Osteocyte (in vitro differentiated cells): ENCODE measurements at places on chromosomes 4 and X. TPM values are rescaled to one million over a fixed set of nuclear protein-coding genes. Genes with fewer than 3 reads are reported as not detected.
A peak's percentile ranks its signal among the peaks of the same experiment; 100 is the strongest.

- no peak for DNase-seq
- H3K36me3 ChIP-seq = no peaks in the 10 kb centered on the region
- H3K27ac ChIP-seq = no peak overlapping the region
- H3K4me1 ChIP-seq = no peaks in the 10 kb centered on the region
Observed at GRCh38 chr4:98046665-98047064, 96.6 kb downstream of the STPG2 start.

DNA sequence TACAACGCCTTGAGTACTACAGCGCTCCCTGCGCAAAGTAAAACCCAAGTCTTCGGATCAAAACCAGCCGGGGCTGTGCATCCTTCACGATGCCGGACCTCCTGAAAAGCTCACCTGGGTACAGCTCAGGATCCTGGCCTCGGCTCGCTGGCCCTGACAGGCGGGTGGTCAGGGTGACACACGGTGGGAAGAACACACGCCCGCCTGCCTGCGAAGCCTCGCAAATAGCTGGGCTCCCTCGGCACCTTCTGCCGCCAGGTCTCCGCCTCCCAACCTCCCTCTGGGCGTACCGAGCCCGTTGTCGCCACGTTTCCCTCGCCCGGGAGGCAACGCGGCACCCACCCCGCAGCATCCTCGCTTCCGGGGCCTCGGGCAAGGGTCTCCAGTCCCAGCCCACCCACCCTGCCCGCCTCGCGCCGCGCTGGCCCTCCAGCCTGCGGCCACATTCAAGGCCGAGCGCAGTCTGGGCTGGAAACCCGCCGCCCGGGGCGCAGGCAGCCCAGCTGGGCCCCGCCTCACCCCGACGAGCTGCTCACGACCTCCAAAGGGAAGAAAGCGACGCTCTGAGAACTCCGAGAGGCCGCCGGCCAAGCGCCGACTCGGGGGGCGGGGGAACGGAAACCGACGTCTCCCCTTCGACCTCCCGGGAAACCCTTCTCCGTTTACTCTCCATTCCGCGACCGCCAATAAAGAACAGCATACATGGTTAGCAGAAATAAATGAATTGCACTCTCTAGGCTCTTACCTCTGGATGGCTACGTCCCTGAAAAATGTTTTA lies 511 bp downstream of the PPM1K start:
- peak; percentile 86 for DNase-seq
- peak overlapping the region; percentile 100 for H3K27ac ChIP-seq
- no peaks in the 10 kb centered on the region for H3K27me3 ChIP-seq
- peaks cover 32% of the 10 kb centered on the region for H3K4me1 ChIP-seq
- peak overlapping the region; percentile 98 for H3K4me3 ChIP-seq

DNA sequence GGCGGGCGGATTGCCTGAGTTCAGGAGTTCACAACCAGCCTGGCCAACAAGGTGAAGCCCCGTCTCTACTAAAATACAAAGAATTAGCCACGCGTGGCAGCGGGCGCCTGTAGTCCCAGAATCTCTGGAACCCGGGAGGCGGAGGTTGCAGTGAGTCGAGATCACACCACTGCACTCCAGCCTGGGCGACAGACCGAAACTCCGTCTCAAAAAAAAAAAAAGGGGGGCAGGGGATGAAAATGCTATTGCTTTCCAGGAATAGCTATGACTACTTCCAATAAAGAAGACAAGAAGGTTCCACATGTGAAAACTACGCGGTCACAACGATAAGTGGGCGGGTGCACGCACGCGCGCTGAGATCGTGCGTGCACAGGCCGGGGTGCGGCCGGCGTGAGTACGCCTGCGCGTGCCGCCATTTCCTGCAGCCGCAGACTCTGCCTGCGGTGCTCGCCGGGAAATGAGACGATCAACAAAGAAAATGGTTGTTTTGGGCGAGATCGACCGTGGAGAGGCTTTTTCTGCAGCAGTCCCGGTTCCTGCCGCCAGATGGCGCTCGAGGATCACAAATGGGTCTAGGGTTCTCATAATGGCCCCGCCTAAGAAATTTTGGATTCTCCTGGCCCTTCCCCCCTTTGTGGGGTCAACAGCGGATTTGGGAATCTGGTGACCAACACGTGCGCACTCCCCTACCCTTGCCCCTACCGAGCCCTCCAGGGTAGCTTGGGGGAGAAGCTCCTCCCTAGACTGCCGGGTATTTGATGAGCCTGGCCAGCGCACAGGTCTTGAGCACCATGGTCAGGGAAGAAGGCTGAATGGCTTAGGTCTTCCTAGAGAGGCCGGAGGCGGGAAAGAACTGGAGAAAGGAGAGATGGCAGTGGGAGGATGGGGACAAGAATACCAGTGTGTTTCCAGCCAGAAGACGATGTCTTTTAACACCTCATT lies 35.1 kb downstream of the PNMA5 start:
- peaks cover 11% of the 10 kb centered on the region for H3K4me1 ChIP-seq
- peak overlapping the region; percentile 71 for H3K4me3 ChIP-seq
- H3K27ac ChIP-seq = peak overlapping the region; percentile 92
- no peaks in the 10 kb centered on the region for H3K36me3 ChIP-seq
- peak; percentile 95 for DNase-seq
- no peaks in the 10 kb centered on the region for H3K27me3 ChIP-seq

- peaks cover 4% of the 10 kb centered on the region for H3K36me3 ChIP-seq
- no peak for DNase-seq
- no peak overlapping the region for H3K4me3 ChIP-seq
- no peaks in the 10 kb centered on the region for H3K27me3 ChIP-seq
Observed at GRCh38 chrX:155259752-155260151, 4.5 kb downstream of the RAB39B start.

DNA sequence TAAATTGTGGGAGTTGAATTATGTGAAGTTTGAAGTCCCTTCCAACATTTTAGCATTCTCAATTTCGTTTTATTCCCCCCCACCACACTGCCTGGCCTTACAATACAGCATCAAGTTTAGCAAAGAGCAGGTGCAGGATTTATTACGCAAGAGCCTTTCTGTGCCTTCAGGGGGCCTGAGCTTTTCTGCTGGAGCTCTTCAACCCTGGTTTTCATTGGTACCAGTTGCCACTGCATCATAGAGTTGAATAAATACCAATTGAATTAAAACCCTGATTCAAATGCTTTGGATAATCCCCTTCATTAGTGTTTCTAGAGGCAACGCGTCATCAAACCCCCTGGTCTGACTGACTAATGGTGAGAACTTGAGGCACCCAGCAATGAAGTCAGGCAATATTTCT lies 43.6 kb upstream of the KIT start:
- H3K36me3 ChIP-seq = no peaks in the 10 kb centered on the region
- H3K27ac ChIP-seq = no peak overlapping the region
- H3K27me3 ChIP-seq = peaks cover 2% of the 10 kb centered on the region
- no peaks in the 10 kb centered on the region for H3K4me1 ChIP-seq
- DNase-seq = no peak

DNA sequence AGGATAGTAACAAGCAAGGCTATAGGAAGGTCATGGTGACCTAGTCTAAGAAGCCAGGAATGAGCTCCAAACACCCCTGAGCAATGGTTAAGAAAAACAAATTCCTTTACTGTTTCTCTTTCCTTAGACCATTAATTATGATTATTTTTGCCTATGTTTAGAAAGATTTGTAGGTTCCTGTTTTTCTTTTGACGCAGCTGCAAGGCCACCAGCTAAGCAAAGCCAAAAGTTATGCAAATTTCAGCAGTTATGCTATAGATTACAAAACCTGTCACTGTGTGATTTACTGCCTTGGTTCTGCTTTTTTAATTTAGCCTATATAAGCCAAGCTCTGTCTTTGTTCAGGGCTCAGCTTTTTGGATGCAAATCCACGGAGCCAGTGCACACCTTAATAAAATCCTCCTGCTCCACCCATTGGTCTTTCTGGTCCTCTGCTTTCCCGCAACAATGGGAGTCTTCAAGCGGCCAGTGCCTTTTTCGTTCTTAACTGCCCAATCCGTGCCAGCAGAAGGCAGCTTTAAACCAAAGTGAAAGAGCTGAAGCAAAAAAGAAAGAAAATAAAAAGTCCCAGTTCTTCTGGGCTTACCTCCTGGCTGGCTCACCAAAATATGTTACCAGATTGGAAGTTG lies 1.4 kb upstream of the CEP135 start:
- H3K4me3 ChIP-seq = peak overlapping the region; percentile 76
- DNase-seq = no peak
- H3K27ac ChIP-seq = peak overlapping the region; percentile 95
- peaks cover 42% of the 10 kb centered on the region for H3K4me1 ChIP-seq
- peaks cover 4% of the 10 kb centered on the region for H3K36me3 ChIP-seq

GRCh38 chr4:168152837-168153500 lies 60.6 kb downstream of the ANXA10 start:
- peaks cover 3% of the 10 kb centered on the region for H3K4me1 ChIP-seq
- H3K36me3 ChIP-seq = no peaks in the 10 kb centered on the region
- H3K27me3 ChIP-seq = peaks cover 20% of the 10 kb centered on the region
- H3K4me3 ChIP-seq = peak overlapping the region; percentile 57
- DNase-seq = no peak
- no peak overlapping the region for H3K27ac ChIP-seq

DNA sequence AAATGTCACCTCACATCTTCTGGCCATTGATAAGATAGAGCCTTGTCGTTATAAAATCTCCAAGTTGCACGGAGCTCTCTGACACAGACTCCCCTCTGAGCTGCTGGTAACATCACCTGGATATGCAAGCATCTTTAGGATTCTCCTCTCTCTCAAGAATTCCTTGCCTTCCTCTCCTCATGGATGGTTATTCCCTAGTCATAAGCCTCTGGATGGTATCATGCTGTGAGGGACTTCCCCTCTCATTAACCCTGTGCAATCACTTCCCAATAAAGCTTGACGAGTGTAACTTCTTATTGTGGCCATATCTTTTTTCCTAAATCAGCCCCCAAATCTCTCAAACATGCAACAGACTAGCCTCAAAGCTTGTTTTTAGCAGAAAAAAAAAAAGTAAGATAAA lies 1057.0 kb upstream of the SLIT2 start:
- H3K36me3 ChIP-seq = no peaks in the 10 kb centered on the region
- H3K4me3 ChIP-seq = no peak overlapping the region
- H3K4me1 ChIP-seq = no peaks in the 10 kb centered on the region

DNA sequence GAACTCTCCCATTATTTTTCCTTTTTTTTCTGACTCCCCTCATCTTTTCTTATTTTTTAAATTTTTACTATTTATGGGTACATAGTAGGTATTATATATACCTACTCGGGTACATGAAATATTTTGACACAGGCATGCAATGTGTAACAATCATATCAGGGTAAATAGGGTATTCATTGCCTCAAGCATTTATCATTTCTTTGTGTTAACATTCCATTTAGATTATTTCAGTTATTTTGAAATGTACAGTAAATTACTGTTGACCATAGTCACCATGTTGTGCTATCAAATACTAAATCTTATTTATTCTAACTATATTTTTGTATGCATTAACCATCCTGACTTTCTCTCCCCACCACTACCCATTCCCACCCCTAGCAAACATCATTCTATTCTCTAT lies 33.8 kb upstream of the SLIT2 start:
- no peak overlapping the region for H3K4me3 ChIP-seq
- peaks cover 2% of the 10 kb centered on the region for H3K4me1 ChIP-seq
- H3K27ac ChIP-seq = no peak overlapping the region
- no peaks in the 10 kb centered on the region for H3K27me3 ChIP-seq

- peaks cover 25% of the 10 kb centered on the region for H3K4me1 ChIP-seq
- peaks cover 2% of the 10 kb centered on the region for H3K36me3 ChIP-seq
- H3K27me3 ChIP-seq = no peaks in the 10 kb centered on the region
- no peak overlapping the region for H3K4me3 ChIP-seq
- DNase-seq = no peak
- H3K27ac ChIP-seq = peak overlapping the region; percentile 61
Observed at GRCh38 chr4:102552781-102553180, 51.6 kb downstream of the NFKB1 start.

DNA sequence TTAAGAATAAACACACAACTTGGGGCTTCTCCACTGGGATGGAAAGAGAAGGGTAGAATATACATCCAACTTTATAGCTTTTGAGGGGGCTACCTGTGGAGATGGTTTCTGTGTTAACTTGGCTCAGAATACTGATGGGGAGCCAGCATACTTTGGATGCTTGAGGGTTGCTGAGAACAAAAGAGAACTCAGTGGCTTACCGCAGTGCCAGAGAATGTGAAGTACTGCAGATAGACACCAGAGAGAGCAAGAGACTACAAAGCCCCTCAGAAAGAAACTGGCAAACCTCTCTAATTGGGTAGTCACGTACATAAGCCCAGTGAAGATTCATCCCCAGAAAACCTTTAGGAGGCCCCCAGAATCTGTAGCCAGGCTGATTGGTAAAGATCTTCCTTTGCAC lies 214.4 kb downstream of the DCHS2 start:
- no peak overlapping the region for H3K4me3 ChIP-seq
- no peak for DNase-seq
- no peaks in the 10 kb centered on the region for H3K4me1 ChIP-seq
- H3K27ac ChIP-seq = no peak overlapping the region

DNA sequence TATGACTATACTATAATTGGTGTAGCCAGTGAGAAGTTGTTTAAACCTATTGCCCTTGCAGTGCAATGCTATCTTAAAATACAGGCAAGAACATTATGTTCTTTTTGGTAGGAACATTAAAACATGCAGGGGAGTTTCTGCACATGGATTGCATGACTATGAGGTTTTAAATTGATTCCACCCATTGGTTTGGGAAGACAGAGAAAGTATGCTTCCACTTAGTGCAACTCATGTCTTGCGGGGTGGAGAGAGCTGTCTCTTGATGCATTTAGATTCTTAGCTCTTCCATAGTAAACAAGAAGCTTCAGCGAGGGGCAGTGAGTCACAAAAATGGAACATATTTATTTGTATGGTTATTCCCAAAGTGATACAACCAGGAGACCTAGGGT lies 39.5 kb upstream of the RASL11B start:
- H3K36me3 ChIP-seq = no peaks in the 10 kb centered on the region
- peaks cover 25% of the 10 kb centered on the region for H3K4me1 ChIP-seq
- no peak overlapping the region for H3K4me3 ChIP-seq
- H3K27me3 ChIP-seq = no peaks in the 10 kb centered on the region
- no peak for DNase-seq

DNA sequence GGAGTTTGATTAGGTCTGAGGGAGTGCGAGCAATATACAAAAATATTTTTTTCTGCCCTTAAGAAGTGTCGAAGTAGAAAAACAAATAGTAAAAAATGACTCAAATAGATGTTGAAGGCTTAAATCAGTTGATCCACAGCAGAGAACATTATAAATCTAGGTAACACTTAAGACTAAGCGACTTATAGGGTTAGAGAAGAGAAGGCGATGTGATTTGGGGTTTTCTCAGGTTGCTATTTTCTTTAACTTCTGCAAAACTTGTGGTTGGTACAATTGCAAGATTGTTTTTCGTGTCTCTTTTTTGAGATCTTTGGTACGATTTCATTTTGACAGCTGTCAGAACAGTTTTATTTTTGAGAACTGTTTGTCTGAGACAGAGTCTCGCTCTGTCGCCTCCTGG lies 1479.5 kb downstream of the PCDH7 start:
- DNase-seq = no peak
- no peaks in the 10 kb centered on the region for H3K36me3 ChIP-seq
- H3K4me3 ChIP-seq = no peak overlapping the region
- H3K27ac ChIP-seq = no peak overlapping the region
- no peaks in the 10 kb centered on the region for H3K27me3 ChIP-seq
- H3K4me1 ChIP-seq = no peaks in the 10 kb centered on the region

GRCh38 chr4:71444395-71444794 lies 105.6 kb downstream of the SLC4A4 start:
- H3K27ac ChIP-seq = no peak overlapping the region
- H3K4me1 ChIP-seq = peaks cover 5% of the 10 kb centered on the region
- peaks cover 6% of the 10 kb centered on the region for H3K36me3 ChIP-seq

Gene AGTR2
- total RNA-seq = not detected in 2 replicates

Gene PCDH10
- total RNA-seq = 11.0 and 14.6 TPM in 2 replicates

Gene DUX4
- not detected in 2 replicates for total RNA-seq

Gene PASD1
- total RNA-seq = not detected in 2 replicates

Gene SRPK3
- total RNA-seq = not detected in 2 replicates

Gene APLN
- 0.38 and 0.39 TPM in 2 replicates for total RNA-seq

Gene AFF1
- total RNA-seq = 29.3 and 39.3 TPM in 2 replicates

Gene ARMCX1
- 38.6 and 40.0 TPM in 2 replicates for total RNA-seq

Gene C1QTNF7
- not detected in 2 replicates for total RNA-seq

Gene MAP7D2
- 0.10 and 0.11 TPM in 2 replicates for total RNA-seq
